ENCODE measurements at places on chromosomes 4 and X.

DNA sequence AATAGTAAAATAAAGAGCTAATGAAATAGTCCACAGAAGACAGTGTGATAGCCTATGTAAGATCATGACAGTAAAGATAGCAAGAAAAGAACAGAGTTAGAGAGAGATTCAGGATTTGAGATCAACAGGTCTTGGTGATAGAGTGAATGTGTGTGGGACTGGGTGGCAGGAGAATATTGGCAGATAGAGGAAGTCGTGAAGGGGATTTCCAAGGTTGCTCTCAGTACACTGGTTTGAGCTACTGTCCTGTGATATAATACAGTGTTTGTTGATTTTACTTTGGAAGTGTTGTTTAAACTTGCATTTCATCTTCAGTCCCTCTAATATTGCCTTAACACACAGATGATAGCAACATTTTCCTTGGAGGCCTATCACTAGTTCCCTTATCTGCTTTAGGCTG is 44.1 kb downstream of the DTHD1 start:
- DNase-seq, result no peak

DNA sequence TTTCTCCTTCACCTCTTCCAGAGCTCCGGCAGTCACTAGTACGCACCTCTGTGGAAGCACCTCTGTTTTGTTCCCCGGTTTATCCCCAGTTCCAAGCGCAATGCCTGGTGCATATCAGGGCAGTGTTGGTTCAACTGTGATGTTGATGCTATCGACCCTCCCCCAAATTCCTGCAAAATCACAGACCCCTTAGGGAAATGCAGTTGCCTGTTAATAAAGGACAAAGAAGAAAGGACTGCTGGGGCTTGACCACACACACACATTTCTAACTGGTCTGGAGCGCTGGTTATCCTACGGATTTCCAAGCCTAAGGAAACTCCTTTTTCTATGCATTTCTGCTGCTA is 530 bp upstream of the NMU start:
- no peak for DNase-seq

GRCh38 chr4:53505947-53506346 is 85.3 kb downstream of the LNX1 start:
- no peak for DNase-seq

DNA sequence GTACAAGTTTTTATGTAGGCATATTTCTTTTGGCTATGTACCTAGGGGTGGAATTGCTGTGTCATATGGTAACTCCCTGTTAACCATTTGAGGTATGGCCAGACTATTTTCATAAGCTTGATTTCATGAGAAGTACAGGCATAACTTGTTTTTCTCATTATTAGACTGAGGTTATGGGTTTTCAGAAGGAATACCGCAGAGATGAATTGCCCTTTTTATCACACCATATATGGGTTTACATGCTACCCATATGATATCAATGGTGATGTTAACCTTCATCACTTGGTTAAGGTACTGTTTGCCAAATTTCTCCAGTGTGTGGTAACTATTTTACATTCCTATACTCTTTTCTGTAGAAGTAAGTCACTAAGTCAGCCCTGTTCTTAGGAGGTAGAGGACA is 23.5 kb downstream of the RAB40A start:
- no peak for DNase-seq

DNA sequence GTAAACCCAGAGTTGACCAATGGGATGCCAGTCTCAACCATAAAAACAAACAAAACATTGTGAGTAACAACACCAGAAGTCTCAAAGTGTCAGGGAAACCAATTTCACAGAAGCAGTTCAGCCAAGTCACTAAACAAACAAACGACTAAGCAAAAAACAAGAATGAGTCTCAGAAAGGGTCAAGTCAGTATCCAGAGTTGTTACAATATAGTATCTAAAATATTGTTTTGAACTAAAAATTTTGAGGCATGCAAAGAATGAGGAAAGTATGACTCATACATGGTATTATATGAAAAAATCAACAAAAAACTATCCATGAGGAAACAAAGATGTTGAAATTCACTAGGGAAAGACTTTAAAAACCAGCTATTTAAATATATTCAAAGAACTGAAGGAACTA is 70.6 kb downstream of the AR start:
- DNase-seq, result no peak

All from activated CD4-positive, alpha-beta T cell treated with anti-CD3 and anti-CD28 coated beads, Interleukin-2, amount 50 U/mL, for 24 hours (primary cell).